Glomerular endothelial cell (primary cell): ENCODE measurements at places on chromosomes 6 and 20.

- no peak for DNase-seq
Measured at GRCh38 chr6:7998103-7998725, 66.0 kb downstream of the BLOC1S5 start.

GRCh38 chr20:7850775-7851490, 89.3 kb downstream of the HAO1 start:
- no peak for DNase-seq

DNA sequence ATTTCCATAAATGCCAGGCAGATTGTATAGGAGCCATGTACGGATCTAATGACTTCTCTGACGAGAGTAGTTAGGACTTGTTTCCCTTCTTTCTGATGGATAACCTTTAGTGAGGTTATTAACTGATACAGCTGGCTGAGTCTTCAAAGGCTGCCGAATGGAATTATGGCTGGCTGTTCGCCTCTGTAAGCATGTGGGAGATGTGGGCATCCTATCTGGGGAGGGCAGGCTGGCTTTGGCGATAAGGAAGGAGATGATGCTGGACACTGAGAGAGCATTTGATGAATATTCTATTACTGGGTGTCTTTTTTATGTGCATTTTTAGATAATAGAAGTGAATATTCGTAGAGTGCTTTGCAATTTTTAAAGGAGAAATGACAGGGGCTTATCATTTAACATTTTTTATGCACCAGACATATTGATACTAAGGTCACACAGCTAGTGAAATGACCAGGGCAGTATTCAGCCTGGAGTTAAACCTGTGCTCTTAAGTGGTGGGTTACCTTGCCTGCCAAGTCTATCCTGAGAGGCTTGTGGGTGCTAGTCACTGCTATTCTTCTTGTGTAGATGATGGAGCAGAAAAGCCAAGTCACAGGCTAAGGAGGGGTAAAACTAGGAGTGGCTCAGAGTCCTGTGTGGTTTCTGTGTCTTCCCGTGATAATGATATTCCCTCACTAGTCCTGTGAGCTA, 3.1 kb downstream of the PBOV1 start:
- DNase-seq: no peak

DNA sequence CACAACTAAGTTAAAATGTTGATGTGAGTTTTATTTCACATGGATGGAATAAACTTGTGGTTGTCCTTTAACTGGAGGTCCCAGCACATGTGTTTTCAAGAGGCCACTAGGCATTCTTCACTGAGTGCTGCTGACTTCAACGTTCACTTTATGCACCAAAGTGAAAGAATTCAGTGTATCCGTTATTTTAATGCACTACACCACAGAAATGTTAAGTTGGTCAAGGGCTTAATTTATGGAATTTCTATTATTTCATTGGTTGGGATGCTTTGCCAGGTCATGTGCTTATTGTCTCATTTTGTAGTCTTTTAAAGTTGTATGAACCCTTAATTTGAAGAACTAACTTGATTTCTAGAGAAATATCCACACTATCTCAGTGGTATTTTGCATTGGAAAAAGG, 106.4 kb downstream of the PPP1R14C start:
- no peak for DNase-seq

DNA sequence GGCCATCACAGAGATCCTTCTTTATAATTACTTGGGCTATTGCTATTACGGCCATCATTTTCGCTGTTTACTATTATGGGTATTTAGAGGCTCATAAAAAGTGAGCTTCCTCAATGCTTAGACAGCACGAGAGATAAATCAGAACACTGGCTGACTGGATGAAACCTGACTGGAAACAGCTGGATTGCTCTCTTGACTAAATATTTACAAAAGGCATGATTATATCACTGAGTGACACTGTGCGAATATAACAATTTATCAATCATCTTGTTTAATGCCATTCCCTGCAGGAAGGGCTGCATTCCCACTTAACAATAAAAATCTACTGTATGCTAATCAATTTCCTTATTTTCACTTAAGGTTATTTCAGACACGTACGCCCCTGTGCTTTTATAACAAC, 260.1 kb upstream of the ARID1B start:
- DNase-seq: no peak

DNA sequence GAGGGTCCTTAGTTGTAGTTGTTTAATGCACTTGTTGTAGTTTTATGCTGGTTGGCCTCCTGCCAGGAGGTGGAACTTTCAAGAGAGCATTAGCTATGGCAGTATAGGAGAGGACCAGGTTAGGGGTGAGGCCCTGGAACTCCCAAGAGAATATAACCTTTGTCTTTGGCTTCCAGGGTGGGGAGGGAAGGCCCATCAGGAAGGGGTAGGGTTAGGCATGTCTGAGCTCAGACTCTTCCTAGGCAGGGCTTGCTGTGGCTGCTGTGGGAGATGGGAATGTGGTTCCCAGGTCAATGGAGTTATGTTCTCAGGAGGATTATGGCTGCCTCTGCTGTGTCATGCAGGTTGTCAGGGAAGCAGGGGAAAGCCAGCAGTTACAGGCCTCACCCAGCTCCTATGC, 20.0 kb upstream of the GABRR1 start:
- no peak for DNase-seq

DNA sequence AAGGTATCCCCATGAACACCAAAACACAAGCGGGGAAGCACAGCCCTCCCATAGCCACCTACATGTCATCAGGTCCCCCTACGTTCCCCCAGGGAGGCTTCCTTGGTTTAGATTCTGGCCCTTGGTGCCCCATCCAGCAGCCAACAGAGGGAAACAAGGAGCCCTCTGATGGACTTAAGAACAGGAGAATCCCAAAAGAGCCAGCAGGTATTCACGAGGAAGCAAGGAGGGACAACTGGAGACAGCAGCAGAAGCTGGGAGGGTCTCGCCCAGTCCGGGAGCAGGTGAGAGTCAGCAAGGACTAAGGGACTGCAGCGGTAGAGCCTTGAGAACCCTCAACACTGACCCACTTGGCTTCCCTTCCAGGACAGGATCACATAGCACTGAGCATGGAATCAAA, 58.4 kb upstream of the TOP1 start:
- no peak for DNase-seq

DNA sequence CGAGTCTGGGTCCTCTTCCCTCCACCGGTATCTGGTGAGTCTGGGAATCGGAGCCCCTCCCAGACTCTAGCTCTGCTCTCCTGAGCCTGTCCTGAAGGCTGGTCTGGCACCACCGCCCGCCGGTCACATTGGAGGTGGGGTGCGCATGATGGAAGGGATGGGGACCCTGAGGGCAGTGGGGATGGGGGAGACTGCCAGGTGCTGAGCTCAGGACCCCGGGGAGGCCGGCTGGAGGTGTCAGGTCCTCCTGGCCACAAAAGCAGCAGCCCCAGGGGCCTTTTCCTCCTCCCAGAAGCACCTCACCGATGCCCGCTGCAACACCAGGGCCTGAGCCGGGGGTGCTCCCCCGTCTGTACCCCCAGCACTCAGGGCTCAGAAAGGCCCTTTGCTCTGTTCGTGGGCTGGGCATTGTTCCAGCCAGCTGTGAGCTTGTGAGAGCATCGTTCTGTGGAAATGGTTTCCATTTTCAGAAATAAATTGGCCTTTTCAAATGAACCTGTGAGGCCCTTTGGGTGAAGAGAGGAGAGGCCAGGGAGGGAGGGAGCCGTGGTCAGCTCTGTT, 2.5 kb upstream of the NPBWR2 start:
- DNase-seq: no peak

DNA sequence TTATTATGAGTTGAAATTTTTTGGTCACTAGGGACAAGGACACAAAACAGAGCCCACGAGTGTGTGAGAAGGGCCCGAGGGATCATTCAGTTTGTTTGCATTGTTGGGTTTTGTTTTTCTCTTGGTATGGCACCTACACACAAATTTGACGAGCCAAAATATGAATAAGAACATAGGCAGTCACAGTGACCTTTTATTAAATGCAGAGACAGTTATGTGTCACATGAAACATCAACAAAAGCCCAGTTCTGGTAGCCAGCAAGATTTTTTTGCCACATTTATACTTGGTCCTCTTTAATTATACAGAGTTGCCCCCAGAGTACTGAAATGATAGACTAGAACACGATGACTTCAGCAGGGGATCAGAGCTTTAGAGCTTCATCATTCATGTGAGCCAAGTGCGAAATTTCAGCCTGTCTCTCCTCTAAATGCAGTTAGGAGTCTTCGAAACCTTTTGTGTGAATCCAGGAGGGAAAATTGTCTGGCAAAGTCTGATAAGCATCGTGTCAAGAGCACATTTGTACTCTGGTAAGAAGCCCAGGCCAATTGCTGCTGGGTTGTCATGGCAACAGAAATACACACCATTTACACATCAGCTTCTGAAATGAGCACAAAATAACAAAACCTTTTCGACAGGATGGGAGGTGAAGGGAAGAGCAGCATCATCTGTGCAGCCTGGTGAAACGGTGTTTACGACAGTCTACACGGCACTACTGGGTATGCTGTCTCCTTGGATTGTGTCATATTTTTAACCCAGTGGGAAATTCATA, 79.2 kb upstream of the RIPOR2 start:
- no peak for DNase-seq

DNA sequence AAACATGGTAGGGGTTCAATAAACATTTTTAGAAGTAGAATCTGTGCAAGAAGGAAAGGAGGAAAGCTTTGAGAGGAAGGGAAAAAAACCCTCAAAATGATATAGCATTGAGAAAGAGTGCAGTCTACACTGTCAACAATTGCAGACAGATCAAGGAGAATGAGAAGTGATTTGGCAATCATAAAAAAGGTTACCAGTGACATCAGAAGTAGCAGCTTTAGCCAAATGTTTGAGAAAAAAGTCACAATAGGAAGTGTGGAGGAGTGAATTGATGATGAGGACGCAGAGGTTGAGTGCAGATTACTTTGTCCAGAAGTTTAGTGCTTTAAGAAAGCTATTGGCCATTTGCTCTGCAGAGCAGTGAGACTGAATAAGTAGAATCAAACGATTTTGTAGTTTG, 155.0 kb downstream of the GJA1 start:
- no peak for DNase-seq

DNA sequence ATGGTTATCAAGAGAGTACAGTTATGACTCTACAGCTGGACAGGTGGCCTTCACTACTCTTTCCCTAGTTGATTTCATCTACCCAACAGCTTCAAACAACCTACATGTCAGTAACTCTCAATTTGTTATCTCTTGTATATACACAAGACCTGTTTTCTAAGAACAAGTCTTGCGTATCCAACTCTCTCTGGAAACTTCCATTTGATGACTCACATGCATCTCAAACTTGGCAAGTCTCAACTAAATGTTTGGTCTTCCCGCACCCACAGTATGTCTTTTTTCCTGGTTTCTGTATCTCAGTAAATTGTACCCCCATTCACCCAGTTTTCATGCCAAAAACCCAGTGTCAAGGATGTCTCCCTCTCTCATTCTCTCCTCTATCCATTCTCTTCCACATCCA, 97.7 kb downstream of the BTBD9 start:
- no peak for DNase-seq
